Vagina (tissue), 2 donors: ENCODE measurements at places on chromosomes 6 and 20. TPM values are rescaled to one million over a fixed set of nuclear protein-coding genes. Genes with fewer than 3 reads are reported as not detected.

The PRND gene
- total RNA-seq = not detected

- no peaks in the 10 kb centered on the region for H3K4me1 ChIP-seq
- no peak overlapping the region for H3K4me3 ChIP-seq
- no peaks in the 10 kb centered on the region for H3K27me3 ChIP-seq
- DNase-seq = no peak
- no peaks in the 10 kb centered on the region for H3K36me3 ChIP-seq
- H3K27ac ChIP-seq = no peak overlapping the region
Measured at GRCh38 chr6:42503894-42504293, 52.2 kb upstream of the TRERF1 start.

The SUMO4 gene
- total RNA-seq = 3.9 TPM

DNA sequence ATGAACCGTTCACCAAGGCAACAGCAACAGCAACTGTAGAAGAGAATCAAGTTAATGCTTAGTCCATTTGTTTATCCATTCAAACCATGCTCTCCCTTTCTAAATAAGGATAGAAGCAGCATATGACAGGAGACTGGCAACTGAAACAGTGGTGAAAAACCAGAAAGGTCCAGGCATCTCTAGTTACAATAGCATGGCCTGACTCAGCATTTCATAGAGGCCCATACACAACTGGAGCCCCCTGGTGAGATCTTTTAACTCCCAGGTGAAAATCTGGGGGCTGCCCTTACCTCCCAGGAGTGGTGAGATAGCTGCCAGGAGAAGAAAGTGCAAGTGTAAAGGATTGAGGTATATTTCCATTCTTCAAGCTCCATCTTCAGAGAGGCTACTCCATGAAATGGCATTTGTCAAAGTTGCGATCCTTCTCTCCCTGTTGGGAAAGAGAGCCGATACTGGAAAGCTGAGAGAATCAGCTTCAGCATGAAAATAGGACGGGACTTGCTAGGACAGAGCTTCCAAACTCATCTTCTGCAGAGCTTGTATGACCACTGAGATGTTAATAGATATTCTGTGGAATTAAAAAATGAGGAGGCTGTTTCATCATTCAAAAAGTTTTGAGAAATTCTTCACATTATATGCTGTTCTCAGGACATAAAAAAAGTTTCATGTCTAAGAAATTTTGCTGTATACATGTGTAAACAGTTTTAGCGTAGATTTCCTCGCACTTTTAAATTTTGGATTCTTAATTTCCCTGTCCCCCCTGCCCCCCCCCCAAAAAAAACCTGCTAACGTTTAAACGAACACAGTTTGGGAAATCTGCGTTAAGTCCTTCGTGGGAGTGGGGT is 10.9 kb upstream of the SLC2A12 start:
- DNase-seq = no peak
- H3K27ac ChIP-seq = peak overlapping the region; percentile 32
- H3K36me3 ChIP-seq = no peaks in the 10 kb centered on the region
- no peaks in the 10 kb centered on the region for H3K27me3 ChIP-seq

DNA sequence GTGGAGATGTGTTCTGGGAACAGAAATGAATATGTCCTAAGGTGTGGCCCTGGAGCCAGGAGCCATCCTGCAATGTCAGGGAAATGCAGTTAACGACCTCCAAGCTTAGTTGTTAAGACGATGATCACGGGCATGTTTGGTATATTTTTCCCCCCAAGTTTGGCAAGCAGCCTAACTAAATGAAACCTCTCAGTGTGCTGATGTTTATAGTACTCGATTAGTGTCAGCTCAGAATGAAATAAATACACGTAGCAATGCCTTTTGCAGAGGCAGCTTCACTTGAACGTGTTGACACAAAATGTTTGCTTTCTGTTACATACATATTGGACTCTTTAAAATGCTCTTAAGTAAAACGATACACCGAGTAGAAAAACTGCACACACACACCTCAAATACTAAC is 76.2 kb upstream of the OLIG3 start:
- no peaks in the 10 kb centered on the region for H3K36me3 ChIP-seq
- no peak overlapping the region for H3K4me3 ChIP-seq
- no peak overlapping the region for H3K27ac ChIP-seq
- DNase-seq = no peak
- no peaks in the 10 kb centered on the region for H3K4me1 ChIP-seq
- H3K27me3 ChIP-seq = no peaks in the 10 kb centered on the region

The LPIN3 gene
- total RNA-seq = 82.3 TPM

DNA sequence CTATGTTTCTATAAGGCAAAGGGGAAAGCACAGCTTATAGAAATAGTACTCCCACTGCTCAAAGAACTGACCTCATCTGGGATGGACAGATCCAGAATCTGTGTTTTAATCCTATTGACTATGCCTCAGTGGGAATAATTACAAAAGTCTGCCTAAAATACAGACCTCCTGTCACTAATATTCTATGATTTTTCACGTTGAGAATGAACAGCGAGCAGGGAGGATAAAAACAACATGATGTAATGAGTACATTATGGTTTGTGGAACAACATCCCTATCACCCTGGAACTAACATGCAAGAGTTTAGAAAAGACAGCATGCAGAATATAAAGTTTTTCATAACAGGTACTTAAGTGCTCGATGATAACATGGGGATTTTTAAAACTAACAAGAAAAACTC is 53.9 kb downstream of the EPHA7 start:
- DNase-seq = no peak
- H3K36me3 ChIP-seq = no peaks in the 10 kb centered on the region
- H3K27me3 ChIP-seq = no peaks in the 10 kb centered on the region
- no peak overlapping the region for H3K4me3 ChIP-seq
- no peak overlapping the region for H3K27ac ChIP-seq

- no peak overlapping the region for H3K4me3 ChIP-seq
- no peaks in the 10 kb centered on the region for H3K36me3 ChIP-seq
- H3K27me3 ChIP-seq = no peaks in the 10 kb centered on the region
Measured at GRCh38 chr6:124719913-124720312, 242.3 kb upstream of the RNF217 start.

The LY6G6D gene
- not detected for total RNA-seq

The TNNC2 gene
- not detected for total RNA-seq

DNA sequence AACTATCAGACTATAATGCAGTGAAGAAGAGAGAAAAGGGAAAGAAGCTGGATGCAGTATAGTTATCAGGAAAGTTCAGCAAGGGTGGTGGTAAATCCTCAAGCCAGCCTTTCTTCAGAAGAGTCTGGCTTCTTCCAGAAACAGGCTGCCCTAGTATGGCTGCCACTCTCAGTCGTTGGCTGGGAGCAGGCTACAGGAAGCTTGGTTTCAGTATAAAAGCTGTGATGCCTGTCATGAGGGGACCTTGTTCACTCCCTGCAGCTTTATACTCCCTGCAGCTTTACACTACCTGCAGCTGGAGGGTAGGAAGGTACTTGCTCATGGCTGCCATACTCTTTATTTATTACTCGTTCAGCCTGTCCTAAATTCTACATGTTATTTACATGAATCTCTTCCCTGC is 63.3 kb upstream of the ARHGAP18 start:
- no peaks in the 10 kb centered on the region for H3K27me3 ChIP-seq
- no peak overlapping the region for H3K27ac ChIP-seq
- no peaks in the 10 kb centered on the region for H3K36me3 ChIP-seq
- DNase-seq = no peak
- no peaks in the 10 kb centered on the region for H3K4me1 ChIP-seq

- H3K4me3 ChIP-seq = no peak overlapping the region
- no peaks in the 10 kb centered on the region for H3K27me3 ChIP-seq
- peak overlapping the region; percentile 67 for H3K27ac ChIP-seq
- H3K4me1 ChIP-seq = peaks cover 92% of the 10 kb centered on the region
Measured at GRCh38 chr6:159978291-159979135, 9.6 kb downstream of the IGF2R start.

The SLC22A2 gene
- not detected for total RNA-seq

DNA sequence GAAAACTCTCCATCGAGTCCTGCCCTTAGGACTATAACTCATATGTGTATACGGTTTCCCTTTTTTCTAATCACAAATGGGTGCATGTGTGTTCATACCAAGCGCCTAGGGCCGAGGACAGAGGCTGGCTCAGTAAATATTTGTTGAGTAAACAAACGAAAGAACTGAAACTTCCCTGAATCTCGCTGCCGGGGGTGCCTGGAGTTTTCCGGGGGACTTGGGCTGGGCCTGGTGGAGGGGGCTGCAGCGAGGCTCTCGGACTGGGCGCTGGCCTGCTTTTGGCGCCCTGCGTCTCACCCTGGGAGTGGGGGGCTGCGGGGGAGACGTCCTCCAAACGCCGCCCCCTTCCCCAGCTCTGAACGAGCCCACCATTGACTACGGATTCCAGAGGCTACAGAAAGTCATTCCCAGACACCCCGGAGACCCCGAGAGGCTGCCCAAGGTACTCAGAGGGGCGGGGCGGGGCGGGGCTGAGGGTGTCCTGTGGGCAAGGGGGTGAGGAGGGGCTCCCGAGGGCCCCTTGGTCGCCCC is 49.0 kb downstream of the CPXM1 start:
- H3K4me3 ChIP-seq = peak overlapping the region; percentile 45
- no peak for DNase-seq
- no peaks in the 10 kb centered on the region for H3K27me3 ChIP-seq
- H3K36me3 ChIP-seq = no peaks in the 10 kb centered on the region
- peak overlapping the region; percentile 79 for H3K27ac ChIP-seq

DNA sequence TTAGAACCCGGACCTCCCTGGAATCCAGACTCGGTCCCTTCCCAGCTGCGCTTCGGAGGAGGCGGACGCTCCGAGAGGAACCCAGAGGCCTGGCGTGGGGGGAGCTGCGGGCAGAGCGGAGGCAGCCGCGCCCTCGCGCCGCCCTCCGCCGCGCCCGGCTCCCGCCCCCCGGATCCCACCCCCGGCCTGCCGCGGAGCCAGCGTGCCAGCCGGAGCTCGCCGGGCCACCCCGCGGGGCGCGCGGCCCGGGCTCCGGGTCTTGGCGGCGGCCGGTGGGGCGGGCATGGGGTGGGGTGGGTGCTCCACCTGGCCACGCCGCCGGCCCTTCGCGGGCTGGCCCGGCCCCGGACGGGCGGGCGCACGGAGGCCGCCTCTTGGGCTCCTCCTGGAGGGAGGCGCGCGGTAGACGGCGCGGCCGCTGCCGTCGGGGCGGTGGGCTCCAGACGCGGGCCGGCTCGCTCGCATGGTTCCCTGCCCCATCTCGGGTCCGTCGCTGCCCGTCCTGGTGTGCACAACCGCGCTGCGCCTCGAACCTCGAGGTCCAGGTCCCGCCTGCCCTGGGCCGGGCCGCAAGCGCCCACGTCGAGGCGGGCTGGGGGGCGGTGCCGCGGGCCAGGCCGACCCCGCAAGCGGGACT is 592 bp upstream of the CDYL start:
- peak overlapping the region; percentile 84 for H3K27ac ChIP-seq
- no peaks in the 10 kb centered on the region for H3K27me3 ChIP-seq
- peak overlapping the region; percentile 56 for H3K4me3 ChIP-seq
- DNase-seq = no peak
- peaks cover 23% of the 10 kb centered on the region for H3K4me1 ChIP-seq
- no peaks in the 10 kb centered on the region for H3K36me3 ChIP-seq

The ARMH2 gene
- total RNA-seq = not detected

- H3K27ac ChIP-seq = no peak overlapping the region
- no peak for DNase-seq
- H3K36me3 ChIP-seq = no peaks in the 10 kb centered on the region
- H3K27me3 ChIP-seq = no peaks in the 10 kb centered on the region
- H3K4me3 ChIP-seq = no peak overlapping the region
Measured at GRCh38 chr20:43767686-43768474, 41.1 kb upstream of the GTSF1L start.

DNA sequence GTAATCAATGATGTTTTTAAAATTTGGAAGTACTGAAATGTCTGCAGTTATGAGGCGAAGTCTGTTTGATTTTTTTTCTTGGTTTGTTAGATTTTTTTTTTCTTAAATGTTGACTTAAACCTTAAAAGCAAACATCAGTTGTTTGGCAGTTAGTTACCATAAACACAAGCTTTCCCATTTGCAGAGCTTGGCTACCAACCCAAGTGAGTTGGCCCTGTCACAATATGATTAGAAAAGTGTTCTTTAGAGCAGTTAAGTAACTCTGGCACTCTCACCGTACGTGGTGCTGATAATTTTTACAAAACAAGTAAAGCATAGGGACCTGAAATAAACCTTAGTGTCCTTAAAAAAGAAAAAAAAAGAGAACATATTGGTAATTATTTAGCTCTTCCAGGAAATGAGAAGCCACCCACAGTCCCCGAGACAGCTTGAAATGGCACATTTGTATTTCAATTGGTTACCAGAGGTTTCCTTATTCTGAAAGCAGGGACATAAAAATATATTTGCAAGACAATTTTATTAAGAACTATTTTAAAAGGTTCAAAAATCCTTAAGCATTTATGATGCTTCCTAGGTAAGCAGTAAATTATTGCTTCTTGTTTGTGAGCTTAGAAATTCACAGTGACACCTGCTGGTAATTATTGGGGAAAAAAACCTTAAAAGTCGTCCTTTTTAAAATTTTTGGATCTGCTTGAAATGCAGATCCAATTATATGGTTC is 3.9 kb downstream of the HEY2 start:
- H3K27ac ChIP-seq = no peak overlapping the region
- DNase-seq = no peak
- H3K4me1 ChIP-seq = peaks cover 17% of the 10 kb centered on the region
- H3K4me3 ChIP-seq = no peak overlapping the region
- no peaks in the 10 kb centered on the region for H3K36me3 ChIP-seq
- no peaks in the 10 kb centered on the region for H3K27me3 ChIP-seq

GRCh38 chr20:25398376-25399036 is 7.9 kb upstream of the ABHD12 start:
- no peak overlapping the region for H3K27ac ChIP-seq
- H3K27me3 ChIP-seq = no peaks in the 10 kb centered on the region
- no peaks in the 10 kb centered on the region for H3K4me1 ChIP-seq

GRCh38 chr6:82767037-82767436 is 298.6 kb downstream of the UBE3D start:
- H3K4me3 ChIP-seq = no peak overlapping the region
- no peak for DNase-seq
- H3K27me3 ChIP-seq = no peaks in the 10 kb centered on the region

- peak overlapping the region; percentile 66 for H3K27ac ChIP-seq
- no peaks in the 10 kb centered on the region for H3K36me3 ChIP-seq
- peak; percentile 87 for DNase-seq
- H3K27me3 ChIP-seq = no peaks in the 10 kb centered on the region
- H3K4me1 ChIP-seq = peaks cover 62% of the 10 kb centered on the region
Measured at GRCh38 chr20:17614176-17614811, 44.4 kb downstream of the DSTN start.

The MUCL3 gene
- total RNA-seq = 0.49 TPM

DNA sequence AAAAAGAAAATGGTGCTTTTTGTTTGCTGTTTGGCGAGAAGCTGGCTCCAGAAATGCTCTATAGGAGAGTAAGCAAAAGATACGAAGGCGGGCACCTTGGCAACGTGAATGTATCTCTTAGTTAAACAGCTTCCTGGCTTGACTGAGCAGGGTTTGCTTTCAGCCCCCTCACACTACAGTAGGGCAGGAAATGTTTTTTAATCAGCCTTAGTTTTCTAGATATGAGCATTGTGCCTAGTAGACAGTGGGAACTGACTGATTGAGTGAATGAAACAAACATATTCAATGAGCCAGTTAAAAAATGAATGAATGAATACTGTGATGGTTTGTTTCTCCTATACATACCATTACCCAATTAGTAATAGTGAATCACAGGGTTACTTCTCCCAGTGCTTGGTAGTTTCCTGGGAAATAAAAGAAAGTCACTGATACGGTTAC is 19.9 kb downstream of the CAP2 start:
- no peak overlapping the region for H3K27ac ChIP-seq
- H3K27me3 ChIP-seq = no peaks in the 10 kb centered on the region
- no peak overlapping the region for H3K4me3 ChIP-seq
- peaks cover 6% of the 10 kb centered on the region for H3K4me1 ChIP-seq
- no peak for DNase-seq

The SNAP25 gene
- total RNA-seq = 5.6 TPM

GRCh38 chr6:26109772-26110171 is 22.5 kb downstream of the HFE start:
- no peak for DNase-seq
- no peak overlapping the region for H3K4me3 ChIP-seq
- H3K27me3 ChIP-seq = no peaks in the 10 kb centered on the region
- H3K4me1 ChIP-seq = no peaks in the 10 kb centered on the region
